ENCODE measurements at places on chromosomes 12 and 14.

- DNase-seq, result no peak
Measured at GRCh38 chr12:19026614-19027488, 102.7 kb upstream of the PLEKHA5 start.

GRCh38 chr12:52526511-52526951 is 6.3 kb upstream of the KRT5 start:
- DNase-seq, result no peak

DNA sequence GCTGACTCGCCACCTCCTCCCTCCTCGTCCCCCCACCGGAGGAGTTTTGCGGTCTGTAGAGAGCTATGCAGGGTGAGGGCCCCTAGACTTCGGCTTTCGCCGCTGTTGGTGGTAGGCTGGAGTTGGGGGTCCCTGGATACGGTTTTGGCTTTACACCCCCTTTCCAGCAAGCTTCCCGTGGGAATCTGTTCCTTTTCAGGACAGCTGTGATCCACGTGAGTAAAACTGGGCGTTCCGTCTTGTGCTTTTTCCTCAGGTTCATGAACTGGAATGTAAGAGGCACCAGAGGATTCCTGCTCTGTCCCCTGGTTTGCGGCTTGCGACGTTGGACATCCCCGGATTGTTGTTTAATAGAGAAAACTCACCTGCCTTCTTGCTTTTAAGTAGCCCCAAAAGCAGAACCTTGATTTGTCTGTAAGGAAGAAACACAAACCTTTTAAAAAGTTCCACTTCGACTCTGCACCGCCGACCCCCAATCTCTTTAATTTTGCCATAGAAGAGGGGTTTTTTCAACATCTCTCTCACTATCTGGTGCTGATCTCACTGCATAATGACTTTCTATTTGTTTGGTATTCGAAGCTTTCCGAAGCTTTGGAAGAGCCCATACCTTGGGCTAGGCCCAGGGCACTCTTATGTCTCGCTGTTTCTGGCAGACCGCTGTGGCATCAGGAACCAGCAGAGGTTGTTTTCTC is 490 bp downstream of the PRORP start:
- DNase-seq, result no peak

DNA sequence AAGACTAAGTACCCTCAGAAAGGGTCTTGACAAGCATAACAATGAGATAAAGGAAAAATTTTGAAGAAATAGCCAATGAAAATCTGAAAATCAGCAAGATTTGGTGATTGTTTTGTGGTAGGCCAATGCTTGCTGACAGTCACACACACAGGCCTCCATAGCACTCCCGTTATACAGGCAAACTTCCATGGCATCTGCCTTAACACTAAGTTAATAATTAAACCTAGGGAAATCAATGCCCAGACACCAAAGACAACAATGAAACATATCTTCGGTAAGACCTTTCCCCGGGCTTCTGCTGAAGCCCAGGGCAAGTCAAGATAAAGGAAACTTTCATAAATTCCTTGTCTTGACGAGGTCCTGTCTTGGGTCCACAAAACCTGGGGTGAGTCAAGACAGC is 18.6 kb upstream of the RERGL start:
- no peak for DNase-seq

DNA sequence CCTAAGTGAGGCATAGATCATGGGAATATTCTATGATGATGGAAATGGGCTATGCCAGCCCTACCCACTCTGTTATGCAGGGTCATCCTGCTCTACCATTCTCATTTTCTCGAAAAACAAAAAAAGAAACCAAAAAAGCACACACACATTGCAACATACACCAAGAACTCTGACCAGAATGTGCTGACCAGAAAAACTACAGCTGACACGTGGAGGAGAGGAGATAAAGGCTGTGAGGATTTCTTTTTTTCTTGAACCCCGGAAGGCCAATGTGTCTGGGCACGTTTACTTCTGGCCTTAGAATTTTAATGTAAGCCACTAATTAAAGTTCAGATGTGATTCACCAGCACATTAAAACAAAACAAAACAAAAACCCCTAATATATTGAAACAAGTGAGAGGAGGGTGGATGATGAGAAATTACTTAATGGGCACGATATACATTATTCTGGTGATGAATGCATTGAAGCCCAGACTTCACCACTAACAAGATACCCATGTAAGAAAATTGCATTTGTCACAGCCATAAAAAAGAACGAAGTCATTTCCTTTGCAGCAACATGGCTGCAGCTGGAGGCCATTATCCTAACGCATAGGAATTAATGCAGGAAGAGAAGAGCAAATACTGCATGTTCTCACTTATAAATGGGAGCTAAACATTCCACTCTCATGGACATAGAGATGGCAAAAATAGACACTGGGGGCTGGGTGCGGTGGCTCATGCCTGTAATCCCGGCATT is 66.3 kb upstream of the PLEKHG3 start:
- DNase-seq, result no peak

DNA sequence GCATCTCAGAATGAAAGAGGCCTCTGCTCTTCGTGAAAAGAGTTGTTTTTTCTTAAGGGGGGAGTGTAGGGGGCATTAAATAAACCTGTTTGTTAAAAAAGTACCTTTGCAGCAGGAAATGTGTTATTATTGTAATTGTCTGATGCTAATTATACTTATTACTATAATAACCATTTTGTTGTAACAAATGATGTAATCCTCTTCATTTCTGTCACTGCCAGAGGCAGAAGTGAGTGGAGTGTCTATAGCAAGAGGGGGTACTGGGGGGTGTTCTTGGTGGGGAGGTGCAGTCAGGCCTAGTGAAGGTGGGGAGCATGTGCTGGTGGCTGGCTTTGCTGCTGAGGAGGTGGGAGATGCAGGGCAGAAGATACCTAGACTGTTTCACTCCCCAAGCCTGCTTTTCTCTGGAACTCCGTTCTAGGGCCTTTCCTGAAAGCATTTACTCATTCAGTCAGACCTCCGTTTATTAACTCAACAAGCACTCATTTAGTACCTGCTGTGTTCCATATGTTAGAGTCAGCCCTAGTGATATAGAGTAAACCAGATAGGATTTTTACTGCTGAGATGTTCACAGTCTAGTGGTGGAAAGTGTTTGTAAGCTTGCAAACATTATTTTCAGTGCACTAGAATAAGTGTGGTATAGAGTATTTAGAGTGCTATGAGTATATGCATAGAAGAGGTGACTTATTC is 77.5 kb upstream of the CISTR start:
- no peak for DNase-seq

DNA sequence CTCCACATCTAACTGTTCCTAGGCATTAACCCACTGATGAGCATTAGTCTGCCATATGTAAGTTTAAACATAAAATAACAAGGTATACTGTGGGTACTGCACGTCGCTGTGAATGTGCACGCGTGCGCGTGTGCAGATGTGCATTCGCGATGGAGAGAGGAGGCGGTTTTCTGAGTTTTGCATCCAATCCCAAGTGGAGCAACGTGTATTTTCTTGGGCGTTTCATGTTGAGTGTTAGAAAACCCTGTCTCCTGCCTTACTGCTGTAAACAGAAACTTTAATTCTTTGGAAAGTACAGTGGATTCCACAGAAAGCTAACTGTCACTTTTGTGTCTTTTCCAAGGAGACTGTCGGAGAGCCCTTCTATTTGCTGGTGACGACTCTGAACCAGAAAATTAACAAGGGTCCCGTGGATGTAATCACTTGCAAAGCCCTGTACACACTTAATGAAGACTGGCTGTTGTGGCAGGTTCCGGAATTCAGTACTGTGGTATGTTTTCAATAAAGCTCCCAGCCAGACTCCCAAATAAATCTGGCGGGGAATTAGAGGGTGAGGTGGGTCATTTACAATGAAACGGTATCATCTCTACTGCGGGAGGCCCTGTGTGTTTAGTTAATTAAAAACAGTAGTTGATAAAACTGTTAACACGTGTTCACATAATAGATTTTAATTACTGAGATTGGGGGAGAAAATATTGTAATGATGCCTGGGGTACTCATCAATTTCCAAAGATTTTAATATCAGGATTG is 116.5 kb downstream of the PLXNC1 start:
- no peak for DNase-seq

DNA sequence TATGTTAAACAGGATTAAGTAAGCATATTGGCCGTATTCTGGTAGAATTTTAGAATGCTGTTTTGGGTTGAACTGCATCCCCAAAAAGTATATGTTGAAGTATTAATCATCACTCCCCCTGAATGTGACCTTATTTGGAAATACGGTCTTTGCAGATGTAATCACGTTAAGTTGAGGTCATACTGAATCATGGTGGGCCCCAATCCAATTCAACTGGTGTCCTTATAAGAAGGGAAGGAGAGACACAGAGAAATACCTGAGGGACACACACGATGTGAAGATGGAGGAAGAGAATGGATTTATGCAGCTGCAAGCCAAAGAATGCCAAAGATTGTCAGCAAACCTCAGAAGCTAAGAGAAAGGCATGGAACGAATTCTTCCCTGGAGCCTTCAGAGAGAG is 268.6 kb downstream of the ITPR2 start:
- no peak for DNase-seq

DNA sequence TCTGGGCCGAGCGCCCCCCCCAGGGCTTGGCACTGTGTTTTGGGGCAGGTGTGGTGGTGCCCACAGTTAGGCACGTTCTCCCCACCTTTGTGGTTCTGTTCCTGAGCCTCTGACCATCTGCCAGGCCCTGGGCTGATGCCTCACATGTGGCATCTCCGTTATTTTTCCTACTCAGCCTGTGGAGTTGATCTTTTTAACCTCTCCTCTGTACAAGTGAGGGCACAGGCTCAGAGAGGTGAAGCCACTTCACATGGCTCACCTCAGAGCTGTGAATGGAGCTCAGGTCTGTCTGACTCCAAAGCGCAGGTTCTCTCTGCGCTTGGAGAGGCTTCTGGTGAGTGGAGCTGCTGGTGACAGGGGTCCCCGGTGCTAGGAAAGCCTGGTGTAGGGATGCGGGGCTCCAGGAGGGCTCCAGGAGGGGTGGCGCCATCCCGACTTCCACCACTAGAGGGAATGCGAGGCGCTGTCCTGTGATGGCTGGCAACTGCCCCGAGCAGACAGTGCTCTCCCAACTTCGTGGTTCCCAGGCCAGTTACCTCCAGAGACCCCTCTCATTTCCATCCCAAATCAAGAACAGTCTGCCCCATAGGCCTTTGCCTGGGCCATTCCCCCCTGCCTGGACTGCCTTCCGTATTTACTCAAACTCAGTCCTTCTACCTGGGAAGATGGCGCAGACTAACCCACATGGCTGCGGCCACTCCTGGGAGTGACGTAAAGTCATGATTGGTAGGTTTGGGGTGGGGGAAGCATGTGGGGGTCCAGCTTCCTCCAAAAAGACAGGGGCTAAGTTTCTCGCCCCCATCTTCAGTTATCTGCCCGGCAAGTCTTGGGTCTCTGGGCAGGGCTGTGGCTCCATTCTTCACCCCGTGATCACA is 9.9 kb downstream of the BCL7A start:
- no peak for DNase-seq

- no peak for DNase-seq
Measured at GRCh38 chr12:4745249-4745648, 25.0 kb downstream of the GALNT8 start.

DNA sequence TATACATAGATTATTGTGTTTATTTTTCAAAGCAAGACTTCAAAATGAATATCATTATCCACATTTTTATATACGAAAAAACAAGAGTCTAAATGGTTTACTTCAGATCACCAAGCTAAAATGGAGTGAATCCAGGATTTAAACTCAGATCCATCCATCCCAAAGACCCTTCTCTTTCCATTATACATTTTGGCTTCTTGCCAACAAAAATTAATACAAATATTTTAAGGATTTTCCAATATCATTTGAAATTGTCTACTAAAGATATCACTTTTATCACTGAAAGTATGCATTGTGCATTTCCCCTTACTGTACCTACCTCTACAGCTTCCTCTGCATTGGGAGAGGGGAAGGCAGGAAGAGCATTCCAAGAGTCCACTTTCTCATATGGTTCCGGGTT is 541.2 kb downstream of the RPS29 start:
- no peak for DNase-seq

- DNase-seq, result no peak
Measured at GRCh38 chr12:71764587-71765321, 10.1 kb downstream of the RAB21 start.

GRCh38 chr14:56810147-56810719 is at the start of gene OTX2:
OTX2 (minus strand) TSS chr14:56810479; CDS start chr14:56805456, 5,023 bp downstream.
- no peak for DNase-seq

- DNase-seq, result peak; percentile 55
Measured at GRCh38 chr14:60723116-60723906, 840 bp downstream of the SIX4 start.

GRCh38 chr14:97177016-97177415 is 379.8 kb downstream of the VRK1 start:
- no peak for DNase-seq

DNA sequence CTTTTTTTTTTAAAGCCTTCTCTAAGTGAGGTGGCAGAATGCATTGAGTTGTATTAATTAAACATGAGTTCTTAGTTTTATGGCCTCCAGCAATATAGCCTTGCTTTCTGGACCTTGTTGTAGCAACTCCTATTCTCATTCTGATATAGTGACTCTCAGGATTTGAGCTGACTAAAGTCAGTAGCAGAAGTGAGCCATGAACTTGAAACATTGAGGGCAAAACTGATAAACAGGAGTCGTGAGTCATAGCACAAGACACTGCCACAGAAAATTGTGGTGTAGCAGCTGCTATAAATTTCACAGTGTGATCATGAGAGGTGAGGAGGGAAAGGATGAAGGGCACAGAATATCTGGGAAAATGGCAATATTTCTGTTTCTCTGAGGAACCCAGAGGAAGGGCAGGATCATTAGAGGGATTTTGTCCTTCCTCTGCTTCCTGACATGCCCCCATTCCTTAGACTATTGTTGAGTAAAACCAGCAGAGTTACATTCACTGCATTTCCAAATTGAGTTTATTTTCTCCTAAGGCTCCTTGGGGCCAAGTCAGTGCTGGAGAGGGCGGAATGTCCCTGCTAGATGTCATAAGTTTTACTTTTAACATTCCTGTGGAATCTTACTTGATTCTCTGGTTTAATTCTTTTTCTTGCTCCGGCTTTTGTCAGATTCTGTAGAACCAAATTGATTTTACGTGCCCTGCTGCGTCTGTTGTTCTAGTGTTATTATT is 7.5 kb downstream of the KLRG1 start:
- DNase-seq, result peak; percentile 66

DNA sequence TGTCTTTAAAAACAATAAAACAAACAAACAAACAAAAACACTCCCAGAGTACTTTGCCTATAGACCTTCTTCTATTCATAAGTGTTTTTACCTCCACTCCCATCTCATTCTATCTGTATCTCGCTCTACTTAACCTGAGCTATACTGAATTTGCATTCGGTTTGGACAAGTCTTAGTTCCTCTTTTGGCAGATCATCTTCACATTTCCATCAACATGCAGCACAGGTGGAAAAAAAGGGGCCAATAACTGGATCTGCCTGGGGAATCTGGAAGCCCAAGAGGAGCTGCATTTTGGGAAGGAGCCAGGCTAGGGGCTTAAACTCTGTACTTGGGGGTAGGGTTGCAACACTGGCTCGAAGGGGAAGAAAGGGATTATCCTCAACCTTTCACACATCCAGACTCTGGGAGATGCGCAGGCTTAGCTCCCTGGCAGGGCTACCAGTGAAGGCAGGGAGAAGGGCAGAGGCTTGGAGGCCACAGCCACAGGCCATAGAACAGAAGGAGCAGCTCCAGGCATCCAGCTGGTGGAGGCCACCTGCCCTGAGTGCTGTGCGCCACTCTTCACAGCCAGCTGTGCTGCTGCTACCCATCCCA is 4.1 kb downstream of the NINJ2 start:
- DNase-seq, result peak; percentile 52

- DNase-seq, result no peak
Measured at GRCh38 chr14:105178868-105179140, 2.3 kb downstream of the NUDT14 start.

Data from GM13977 (cell line).